ENCODE measurements at places on chromosomes 2 and 18. TPM values are rescaled to one million over a fixed set of nuclear protein-coding genes. Genes with fewer than 3 reads are reported as not detected.

GRCh38 chr18:24397131-24397693 is 412 bp downstream of the OSBPL1A start:
- DNase-seq: peak; percentile 62

DNA sequence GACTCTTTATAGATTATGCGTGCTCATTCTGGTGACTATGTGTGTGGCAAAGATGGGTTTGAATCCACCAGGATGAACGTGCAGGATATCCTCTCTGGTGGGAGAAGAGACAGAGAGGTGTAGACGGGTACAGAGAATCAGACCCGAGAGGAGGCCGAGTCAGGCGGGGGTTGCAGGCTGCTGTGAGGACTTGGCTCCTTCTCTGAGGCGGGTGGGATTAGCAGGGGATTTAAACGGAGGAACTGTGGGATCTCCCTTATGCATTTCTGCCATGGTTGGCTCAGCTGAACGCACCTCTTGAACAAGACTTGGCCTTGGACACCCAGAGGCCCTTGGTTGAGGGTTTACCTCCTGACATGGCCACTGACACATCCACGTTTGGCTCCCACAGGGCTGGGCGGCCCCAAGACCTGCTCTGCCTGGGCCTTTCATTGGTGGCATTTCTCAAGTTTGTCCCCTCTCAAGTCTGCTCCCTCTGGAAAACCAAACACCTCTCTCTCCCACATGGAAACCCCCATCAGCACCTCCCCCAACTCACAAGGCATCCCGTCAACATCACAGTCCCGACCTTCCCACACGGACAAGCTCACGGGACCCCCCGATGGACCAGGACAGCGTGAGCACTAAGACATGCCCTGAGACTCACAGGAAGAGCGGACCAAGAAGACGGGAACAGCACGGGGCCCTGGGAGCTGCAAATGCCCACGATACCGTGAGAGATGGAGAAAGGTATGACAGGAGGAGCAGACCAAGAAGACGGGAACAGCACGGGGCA is 158.3 kb downstream of the RTP5 start:
- peak; percentile 37 for DNase-seq

GRCh38 chr18:22856870-22857269 is 76.3 kb upstream of the RBBP8 start:
- no peak for DNase-seq

Gene QPCT
- 23.6 TPM for total RNA-seq

All from ureter (tissue), 1 donor.